DMS153 (cell line): ENCODE measurements at places on chromosomes 5 and 9.

DNA sequence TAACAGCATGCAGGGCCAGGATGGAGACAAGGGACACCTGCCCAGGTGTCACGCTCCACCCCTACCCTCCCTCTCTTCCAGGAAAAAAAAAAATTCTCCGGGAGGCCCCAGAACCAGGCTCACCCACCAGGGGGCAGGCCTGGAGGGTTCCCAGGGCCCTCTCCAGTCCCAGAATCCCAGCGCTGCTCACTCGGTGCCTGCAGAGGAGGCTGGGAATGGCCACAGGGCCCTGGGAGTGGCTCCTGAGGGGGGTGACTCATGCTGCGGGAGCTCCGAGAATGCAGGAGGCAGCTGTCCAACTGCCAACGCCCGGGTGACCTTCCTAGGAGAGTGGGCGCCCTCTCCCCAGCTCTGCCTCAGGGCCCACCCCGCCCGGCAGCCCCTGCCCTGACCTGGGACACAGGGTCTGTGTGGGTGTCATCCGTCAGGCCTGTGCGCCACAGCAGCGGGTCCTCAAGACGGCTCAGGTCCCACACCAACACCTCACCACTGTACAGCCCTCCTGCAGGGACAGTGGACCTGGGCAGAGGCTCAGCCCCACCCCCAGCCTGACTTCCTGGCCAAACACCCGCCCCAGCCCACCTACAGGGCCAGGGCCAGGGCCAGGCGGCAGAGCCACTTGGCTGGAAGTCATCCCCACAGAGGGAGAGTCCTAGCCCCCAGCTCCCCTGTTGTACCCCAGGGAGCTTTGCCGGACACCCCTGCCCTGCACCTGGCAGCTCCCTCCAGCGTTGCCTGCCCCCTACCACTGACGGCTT is 21.2 kb downstream of the DYNC2I2 start:
- DNase-seq = peak; percentile 87

- DNase-seq = peak; percentile 98
Observed at GRCh38 chr5:10746711-10747110, 14.3 kb downstream of the DAP start.

GRCh38 chr5:58383448-58383847 is 76.4 kb downstream of the PLK2 start:
- DNase-seq = no peak

DNA sequence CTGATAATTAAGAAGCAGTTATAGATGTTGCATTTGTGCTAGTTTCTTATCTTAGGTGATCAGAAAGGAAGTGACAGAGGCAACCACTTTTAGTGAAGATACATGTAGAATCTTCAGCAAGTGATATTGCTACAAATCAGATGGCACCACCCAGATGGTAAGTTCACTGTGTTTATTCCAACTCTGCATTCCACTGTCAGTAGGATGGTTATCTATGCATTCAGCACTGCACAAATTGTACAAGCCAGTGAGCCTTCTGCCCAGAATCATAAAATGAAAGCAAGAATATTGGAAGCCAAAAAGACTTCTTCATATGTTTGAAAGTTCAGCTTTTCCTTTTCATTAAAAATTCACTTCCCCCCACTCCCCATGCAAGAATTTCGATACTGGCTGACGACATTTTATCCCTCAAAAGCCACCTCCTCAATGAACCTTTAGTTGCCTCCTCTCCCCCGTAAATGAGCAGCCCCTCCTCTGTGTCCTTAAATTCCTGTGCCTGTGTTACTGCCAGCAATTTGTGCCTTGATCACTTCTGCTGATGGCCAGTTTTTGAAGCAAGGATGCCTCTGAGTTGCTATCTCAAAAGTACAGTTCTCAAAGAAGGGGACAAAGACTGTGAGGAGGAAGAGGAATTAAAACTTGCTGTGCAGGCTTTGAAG is 91.6 kb downstream of the ZSWIM6 start:
- no peak for DNase-seq

GRCh38 chr9:104075801-104076753 is 18.0 kb upstream of the SMC2 start:
- no peak for DNase-seq

- no peak for DNase-seq
Observed at GRCh38 chr9:122180633-122181032, 20.9 kb downstream of the MORN5 start.

GRCh38 chr5:110880413-110880812 is 141.6 kb downstream of the SLC25A46 start:
- DNase-seq = no peak

DNA sequence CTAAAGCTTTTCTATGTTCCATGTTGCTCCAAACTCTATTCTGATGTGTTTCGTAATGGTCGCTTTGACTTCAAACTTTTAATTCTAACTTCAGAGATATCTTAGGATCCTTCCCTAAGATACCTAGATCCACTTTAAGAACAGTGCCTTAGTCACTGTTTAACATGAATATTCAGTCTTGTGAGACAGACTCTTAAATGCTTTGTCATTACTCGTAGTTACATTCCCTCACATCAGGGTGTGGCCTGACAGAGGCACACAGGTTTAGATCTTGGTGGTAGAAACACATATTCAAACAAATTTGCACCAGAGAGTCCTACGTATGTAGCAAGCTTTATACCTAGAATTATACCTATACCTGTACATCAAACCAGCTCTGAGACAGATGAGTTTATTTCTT is 687.0 kb upstream of the C9orf72 start:
- DNase-seq = no peak

DNA sequence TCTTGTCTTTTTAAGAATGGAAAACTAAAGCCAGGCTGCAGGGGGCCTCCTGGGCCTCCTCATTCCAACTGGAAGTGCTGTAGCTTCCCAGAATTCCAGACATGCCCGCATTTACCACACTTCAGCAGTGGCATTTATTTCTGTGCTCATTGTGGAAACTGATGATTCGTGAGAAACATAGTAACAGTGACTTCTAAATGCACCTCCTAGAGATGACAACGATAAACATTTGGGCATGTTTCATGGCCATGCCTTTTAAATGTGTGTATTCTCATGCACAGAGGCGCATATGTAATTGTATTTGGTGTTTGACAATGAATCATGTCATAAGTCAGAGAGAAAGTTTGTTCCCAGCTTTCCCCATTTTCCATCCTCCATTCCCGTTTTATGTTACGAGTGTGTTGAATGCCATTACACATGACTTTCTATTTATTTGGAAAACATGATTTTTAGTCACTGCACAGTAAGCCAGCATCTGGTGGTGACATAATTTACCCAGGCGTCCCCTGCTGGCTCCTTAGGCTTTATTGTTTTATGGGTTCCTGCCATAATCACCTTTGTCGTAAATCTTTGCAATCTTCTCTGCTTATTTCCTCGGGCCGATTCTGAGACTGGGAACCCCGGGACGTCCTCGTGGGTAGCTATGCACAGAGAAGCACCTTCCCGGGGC is 68.8 kb upstream of the FCN2 start:
- DNase-seq = no peak

- DNase-seq = no peak
Observed at GRCh38 chr9:17004500-17004899, 130.3 kb upstream of the CNTLN start.

DNA sequence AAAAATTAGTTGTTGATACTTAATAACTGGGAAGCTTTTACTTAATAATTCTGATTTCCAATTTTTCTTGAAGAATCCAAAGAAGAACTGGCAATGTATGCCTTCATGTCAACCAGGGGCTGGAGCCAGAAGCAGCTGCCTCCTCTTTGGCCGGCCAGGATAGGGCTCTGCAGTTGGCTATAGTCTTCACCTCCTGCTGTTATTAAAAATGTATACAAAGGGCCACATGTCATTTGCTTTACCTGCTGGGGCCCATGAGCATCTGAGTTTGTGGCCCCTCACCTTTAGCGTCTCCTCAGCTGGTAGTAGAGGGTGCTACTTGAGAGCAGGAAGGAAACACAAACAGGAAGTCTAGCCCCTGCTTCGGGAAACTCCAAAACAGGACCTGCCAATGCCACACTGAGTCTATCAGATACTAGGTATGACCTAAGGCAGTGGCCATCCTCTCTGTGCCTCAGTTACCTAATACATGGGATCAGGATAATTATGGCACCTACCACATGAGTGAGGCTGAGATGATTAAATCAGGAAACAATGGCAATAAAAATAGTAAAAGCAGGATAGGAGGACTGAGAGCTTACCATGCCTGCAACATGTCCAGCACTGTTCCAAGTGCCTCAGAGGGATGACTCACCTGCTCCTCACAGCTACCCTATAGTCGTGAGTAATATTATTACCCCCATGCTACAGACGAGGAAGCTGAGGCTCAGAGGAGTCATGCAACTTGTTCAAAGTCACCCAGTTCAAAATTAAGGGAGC is 21.3 kb downstream of the CCDC69 start:
- DNase-seq = no peak

DNA sequence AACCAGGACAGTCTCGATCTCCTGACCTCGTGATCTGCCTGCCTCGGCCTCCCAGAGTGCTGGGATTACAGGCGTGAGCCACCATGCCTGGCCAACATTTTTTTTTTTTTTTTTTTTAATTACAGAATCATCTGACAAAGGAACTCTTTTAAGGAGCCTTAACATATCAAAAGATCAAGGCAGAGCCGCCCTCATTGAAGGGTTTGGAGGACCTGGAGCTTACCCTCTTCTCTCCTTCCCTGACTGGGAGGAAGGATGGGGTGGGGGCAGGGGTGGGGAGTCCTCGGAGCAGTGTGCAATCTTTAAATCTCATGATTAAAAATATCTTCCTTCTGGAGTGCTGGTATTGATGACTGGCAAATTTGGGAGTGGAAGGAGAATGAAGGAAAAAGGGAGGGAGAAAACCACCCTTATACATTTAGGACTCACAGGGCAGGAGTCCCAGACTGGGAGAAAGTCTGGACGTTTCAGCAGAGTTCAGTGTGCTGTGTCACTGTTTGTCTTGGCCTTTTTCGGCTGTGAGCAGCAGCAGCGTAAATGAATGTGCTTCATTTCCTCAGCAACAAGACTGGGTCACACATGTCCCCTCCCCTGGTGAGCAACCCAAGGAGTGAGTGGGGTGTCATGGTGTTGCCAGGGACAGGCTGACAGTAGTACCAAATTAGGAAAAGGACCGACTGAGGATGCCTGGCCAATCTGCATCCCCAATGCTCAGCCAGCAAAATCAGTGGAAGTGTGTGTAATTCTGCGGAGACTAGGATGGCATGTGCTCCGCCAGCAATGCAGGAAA is 115.3 kb upstream of the BNC2 start:
- no peak for DNase-seq

DNA sequence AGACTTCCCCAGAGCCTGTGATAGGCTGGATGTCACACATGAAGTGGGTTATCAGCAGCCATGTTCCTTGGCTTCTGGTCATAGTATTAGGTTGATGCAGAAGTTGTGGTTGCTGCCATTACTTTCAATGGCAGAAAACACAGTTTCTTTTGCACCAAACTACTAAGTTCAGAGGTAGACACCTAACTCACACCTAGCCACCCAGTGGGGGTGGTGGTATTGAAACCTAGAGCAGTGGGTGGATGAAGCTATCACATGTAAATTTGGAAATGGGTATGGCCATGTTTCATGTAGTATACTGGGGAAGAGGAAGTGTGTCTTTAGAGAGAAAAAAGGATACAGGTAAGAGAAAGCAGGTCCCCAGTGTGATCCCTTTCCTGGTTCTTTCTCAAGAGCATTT is 347.9 kb upstream of the SEMA6A start:
- no peak for DNase-seq

DNA sequence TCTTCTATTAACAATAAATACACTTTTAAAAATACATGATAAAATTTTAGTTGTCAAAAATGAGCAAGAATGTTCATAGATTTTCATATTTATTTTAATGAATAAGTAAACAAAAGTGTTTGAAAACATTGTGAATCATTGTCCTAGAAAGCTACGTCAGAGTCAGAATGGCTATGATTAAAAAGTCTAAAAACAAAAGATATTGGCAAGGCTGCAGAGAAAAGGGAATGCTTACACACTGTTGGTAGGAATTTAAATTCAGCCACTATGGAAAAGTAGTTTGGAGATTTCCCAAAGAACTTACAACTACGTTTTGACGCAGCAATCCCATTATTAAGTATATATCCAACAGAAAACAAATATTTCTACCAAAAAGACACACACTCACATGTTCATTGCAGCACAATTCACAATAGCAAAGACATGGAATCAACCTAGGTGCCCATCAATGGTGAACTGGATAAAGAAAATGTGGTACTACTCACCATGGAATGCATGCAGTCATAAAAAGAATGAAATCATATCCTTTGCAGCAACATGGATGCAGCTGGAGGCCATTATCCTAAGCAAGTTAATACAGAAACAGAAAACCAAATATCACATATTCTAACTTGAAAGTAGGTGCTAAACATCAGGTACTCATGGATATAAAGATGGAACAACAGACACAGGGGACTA is 49.2 kb upstream of the FBXL17 start:
- no peak for DNase-seq

GRCh38 chr9:98128316-98128715 is 9.3 kb upstream of the TRIM14 start:
- DNase-seq = no peak

- DNase-seq = no peak
Observed at GRCh38 chr5:9722601-9723180, 92.5 kb upstream of the TAS2R1 start.

DNA sequence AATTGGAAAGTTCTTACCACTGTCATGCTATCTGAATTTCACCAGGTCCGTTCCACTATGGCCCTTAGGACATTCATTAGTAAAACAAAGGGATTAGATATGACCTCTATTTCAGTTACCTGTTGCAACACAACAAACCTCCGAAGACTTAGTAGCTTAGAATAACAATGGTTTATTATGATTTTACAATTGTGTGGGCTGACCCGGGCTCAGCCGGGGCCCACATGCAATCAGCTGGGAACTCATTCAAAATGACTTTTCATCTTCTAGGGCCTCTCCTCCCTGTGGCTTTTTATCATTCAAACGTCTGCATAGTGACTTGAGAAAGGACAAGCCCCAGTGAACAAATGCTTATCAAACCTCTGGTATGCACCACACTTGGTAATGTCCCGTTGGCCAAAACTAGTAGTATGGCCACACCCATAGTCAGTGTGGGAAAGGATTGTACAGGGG is 2.3 kb upstream of the FBXW11 start:
- no peak for DNase-seq

GRCh38 chr9:7333719-7334118 is 465.9 kb downstream of the DMAC1 start:
- no peak for DNase-seq

DNA sequence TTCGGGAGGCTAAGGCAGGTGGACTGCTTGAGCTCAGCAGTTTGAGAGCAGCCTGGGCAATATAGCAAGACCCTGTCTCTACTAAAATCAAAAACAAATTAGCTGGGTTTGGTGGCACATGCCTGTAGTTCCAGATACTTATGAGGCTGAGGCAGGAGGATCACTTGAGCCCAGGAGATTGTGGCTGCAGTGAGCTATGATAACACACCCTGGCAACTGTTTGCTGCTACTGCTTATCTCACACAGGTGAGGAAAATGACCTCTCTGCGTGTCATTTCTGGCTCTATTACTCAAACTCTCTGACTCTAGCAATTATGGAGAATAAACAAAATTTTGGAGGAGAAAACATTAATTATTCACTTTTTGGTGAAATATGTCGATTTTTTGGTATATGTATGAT is 45.3 kb upstream of the TMC1 start:
- DNase-seq = no peak

GRCh38 chr9:35114840-35115628 is 628 bp downstream of the ATOSB start:
- peak; percentile 3 for DNase-seq
